ENCODE measurements at places on chromosomes 3 and 15.
A peak's percentile ranks its signal among the peaks of the same experiment; 100 is the strongest.

DNA sequence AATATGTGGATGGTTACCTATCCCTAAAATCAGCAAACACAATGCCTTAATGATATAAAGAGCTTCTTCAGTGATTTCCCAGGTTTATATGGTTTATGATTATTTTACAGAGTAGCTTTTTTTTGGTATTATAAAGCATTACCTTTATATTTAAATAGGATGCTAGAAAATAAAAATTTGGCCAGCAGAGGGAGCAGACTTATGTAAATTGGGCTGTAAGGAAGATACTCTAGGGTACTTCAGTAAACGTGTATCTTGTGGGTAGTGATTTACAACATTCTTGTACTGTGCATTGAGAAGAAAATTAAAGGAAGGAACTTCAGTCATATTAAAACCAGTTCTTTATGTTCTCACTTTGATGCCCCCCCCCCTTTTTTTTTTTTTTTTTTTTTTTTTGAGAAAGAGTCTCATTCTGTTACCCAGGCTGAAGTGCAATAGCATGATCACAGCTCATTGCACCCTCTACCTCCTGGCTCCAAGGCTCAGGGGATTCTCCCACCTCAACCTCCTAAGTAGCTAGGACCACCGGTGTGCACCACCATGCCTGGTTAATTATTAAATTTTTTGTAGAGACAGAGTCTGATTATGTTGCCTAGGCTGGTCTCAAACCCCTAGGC is 167.9 kb downstream of the BBX start:
- DNase-seq, result peak; percentile 52

GRCh38 chr3:78050276-78051065 is 1010.6 kb downstream of the ROBO2 start:
- no peak for DNase-seq

- DNase-seq, result no peak
Observed at GRCh38 chr3:122689587-122689986, 8.9 kb downstream of the PARP14 start.

DNA sequence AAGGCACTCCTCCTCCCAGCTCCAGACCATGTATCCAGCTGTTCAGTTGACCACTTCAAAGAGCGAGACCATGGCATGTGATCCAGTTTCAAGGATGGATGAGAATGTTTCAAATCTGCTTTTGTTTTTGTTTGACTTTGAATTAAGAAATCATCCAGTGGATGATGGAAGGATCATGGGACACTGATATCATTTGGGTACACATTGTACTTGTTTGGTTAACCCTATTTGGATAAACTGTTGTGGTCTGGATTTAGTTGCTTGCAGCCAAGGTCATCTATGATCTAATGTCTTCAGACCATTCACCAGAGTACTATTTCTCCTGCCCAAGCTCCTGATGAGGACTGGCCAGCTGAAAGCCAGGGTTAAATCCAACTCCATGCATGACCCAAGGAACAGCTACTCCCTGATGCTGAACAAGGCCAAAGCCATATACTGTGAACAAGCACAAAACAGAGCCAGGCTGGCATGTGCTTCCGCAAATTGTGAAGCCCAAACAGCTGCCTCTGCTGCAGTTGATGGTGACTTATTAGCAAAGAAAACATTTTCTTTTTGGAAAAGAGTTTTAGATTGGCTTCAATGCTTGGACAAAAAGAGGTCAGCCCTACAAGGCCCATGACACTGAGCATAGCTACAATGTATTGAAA is 5.2 kb upstream of the ADAMTS17 start:
- DNase-seq, result no peak

DNA sequence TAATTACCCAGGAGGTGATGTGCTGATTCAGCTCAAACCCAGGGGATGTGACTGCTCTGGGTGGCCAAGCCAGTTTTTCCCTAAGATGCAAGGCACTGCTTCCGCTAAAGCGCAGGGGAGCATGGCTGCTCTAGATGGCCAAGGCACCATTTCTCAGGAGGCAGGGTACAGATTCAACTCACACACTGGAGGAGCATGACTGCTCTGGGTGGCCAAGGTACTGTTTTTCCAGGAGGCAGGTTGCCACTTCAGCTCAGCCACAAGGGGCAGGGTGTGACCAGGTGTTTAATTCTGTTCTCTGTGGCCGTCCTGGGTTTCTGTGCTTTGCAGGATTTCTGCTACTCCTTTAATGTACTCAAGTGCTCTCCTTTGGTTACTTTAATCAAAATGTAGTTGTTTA is 659.3 kb upstream of the ARRDC4 start:
- no peak for DNase-seq

DNA sequence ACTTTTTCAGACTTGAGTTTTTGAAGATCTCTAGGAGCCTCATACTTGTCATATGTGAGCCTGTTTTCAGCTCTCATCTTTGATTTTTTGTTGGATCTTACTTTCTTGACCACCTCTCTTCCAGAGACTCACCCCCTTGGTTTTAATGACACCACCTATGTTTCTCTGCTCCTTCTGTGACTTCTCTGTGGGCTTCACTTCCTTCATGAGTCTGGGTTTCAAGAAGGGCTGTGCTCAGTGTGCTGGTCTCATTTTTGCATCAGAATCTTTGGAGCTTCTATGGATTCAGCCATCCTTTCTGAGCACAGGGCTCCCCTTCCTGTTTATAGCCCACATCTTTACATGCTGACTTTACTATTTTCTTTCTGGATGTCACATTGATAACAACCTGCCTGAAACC is 17.7 kb downstream of the PPM1L start:
- no peak for DNase-seq

DNA sequence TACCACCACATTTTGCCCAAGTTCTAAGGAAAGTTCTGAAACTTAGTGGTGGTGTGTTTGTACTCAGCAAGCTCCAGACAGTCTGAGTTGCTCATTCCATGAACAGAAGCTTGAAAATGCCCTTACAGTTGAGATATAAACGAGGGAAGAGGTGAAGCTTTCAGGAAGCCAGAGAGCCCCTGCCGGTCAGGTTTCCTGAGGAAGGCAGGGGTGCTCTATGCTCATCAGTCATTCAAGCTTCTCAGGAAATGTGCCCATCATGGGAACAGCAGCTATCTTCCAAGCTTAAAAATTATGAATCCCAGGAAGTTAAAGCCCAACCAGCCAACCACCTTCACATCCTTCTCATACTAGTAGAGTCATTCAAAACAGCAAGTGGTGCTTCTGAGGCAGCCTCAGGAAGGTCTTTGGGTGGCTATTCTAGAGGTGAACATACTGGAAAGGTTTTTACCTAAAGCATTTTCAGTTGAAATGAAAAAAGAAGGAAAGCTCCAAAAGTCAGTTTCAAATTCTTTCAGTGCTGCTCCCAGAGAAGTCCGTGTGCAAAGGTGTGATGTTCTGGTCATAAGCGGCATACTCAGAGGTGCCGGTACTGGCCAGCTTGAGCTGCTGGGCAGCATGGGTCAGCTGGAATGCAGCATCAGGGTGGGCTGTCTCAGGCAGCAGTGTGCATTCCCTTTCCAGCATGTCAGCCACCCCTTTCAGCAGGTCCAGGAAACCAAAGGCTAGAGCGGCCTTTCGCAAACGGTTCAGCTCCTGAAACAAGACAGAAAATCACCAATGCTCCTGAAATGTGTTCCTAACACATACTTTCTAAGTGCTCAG is 31.8 kb downstream of the INTS14 start:
- no peak for DNase-seq

DNA sequence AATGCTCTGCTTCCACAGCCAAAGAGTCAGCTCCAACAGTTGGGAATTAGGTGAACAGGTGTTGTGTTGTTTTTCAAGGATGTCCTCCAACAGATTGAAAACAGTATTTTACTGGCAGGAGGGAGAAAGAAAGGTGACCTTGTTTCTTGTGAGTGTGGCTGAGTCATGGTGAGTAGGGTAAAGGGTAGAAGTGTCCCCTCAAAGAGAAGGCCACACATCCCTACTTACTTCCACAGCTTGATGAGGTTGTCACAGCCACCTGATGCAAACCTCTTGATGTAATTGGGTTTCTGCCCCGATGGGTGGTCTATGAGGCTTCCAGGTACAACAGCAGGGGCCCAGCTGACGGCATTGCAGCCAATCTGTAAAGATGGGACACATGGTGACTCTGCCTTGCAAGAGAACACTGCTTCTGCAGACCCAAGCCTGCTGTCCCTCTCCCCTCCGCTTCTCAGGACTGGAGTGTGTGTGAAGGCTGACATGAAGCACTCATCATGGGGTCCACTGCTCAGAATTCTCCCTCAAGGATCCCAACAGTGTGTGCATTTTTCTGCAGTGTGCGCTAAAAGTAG is 12.7 kb upstream of the GHRL start:
- no peak for DNase-seq

DNA sequence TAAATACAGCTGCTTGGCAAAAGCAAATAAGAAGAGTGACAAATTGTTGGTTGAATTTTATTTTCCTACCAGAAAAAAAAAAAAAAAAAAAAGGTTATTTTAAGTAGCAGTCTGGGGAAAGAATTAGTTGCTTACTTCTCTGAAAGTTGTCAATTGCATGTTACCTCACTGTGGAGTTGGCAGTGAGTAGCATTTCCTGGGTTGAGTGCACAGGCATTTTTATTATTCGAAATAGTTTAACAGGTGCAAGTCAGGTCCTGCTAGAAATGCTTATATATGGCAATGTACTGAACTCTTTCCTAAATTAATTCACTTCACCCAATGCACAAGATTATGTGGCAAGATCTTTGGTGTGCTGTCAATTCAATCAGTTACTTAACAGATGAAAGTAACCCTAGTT is 680.6 kb downstream of the EPHA3 start:
- DNase-seq, result no peak

GRCh38 chr3:59994732-59995304 is 945.0 kb upstream of the CFAP20DC start:
- no peak for DNase-seq

GRCh38 chr3:27302891-27303290 is 66.3 kb downstream of the NEK10 start:
- DNase-seq, result no peak

GRCh38 chr3:187291001-187291511 is 481 bp downstream of the MASP1 start:
- DNase-seq, result no peak

GRCh38 chr3:97981886-97982285 is 9.7 kb upstream of the RIOX2 start:
- no peak for DNase-seq

DNA sequence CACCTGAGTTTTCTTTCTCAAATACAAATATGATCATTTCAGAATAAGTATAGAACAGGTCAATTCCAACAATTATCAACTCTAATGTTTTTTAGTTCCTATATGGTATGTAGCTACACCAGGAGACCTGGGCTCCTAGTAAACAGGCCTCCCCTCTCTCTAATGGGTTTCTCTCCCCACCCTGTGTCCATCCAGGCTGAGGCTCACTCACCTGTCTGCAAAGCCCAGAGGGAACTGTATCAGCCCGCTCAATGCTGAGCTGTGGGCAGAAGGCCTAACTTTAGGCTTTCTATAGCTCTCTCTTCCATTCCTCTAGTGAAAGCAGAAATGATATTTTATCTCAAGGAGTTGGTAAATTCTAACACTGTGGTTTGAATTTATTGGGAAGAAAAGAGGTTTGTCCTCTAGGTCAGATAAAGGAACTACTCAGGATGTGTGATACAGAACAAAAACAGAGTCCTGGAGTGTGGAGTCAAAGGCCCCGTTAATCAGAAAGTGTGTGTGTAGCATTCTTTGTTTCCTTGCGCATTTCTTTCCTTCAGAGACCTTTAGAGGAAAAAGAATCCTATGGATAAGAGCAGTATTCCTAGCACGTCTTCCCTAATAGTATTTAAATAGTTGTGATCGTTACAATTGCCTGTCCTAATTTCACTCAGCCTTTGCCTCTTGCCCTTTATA is 408.9 kb downstream of the PYDC2 start:
- no peak for DNase-seq

DNA sequence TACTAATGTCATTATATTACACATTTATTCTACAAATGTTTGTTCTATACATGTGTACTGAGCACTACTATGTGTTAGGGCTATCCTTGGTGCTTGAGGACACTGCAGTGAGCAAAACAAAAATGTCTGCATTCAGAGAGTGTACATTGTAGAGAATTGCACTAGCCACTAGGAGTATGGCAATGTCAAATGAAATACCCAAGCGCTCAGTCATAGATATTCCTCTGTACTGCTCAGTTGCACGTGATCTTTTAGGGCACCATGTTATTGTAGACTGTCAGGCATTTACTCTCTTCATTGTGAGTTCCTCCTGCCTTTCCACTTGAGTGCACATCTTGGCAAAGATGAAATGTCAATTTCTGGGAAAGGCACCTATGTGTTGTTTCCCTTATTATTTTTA is 36.8 kb downstream of the FNDC3B start:
- no peak for DNase-seq

DNA sequence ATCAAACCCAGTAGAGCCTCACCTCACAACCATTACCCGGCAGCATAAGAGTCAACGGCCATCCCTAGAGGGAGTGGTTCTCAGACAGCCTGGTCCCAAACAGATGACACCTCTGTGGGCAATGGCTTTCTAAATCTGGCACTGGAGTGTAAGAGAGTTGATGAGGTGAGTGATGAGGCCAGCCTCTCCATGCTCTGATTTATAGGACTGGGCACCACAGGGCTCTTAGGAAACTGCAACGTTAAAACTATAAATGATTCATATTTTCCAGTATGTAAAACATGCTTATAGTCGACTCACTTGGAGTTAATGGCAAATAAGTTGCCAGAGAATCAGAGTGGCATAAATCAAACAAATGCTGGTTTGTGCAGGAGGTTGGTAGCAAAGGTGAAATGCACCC is 187.7 kb downstream of the GREM1 start:
- DNase-seq, result no peak

DNA sequence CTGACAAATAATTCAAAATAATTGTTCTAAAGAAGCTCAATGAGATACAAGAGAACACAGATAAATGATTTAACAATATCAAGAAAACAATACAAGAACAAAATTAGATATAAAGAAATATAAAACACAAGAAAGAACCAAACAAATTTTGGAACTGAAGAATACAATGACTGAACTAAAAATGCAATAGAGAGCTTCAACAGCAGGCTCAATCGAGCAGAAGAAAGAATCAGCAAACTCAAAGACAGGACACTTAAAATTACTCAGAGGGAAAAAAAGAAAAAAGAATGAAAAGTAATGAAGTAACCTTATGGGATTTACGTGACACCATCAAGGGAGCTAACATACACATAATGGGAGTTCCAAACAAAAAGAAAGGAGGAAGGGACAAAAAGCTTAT is 32.1 kb downstream of the CCDC54 start:
- DNase-seq, result no peak

DNA sequence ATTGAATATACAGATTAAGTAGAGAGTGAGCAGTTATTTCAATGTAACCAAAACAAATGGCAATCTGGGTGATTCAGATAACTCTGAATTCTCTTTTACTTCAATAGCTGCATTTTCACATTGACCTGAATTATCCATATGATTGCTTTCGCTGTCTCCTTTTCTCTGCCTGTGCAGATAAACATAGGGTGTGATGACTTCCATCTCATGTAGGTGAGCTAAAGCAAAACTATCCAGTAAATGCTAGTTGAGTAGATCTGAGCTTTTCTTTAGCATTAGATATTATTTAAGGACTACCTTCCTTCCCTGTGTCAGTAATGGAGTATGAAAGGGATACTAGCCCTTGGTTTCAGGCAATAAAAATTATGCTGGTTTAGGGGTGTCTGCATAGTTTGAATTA is 288.6 kb downstream of the OXSM start:
- DNase-seq, result no peak

- DNase-seq, result no peak
Observed at GRCh38 chr15:62453981-62454380, 288.9 kb upstream of the C2CD4B start.

GRCh38 chr3:22988566-22988965 is 214.6 kb upstream of the UBE2E2 start:
- DNase-seq, result no peak

All from CD4-positive, alpha-beta T cell treated with Interleukin-15 for 4 hours (primary cell).